Small intestine (tissue), 16 donors: ENCODE measurements at places on chromosomes 1 and 21.

DNA sequence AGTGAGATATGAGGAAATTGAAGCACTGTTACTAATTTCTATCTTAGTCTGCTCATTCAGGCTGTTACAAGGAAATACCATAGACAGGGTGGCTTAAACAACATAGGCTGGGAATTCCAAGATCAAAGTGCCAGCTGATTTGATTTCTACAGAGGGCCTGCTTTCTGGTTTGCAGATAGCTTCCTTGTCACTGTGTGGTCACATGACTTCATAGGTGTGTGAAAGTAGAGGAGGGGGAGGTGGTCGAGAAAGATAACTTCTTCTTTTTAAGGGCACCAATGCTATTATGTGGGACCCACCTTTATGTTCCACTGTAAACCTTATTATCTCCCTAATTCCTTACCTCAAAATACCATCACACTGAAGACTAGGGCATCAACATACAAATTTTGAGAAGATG lies 6.4 kb upstream of the BRINP3 start:
- DNase-seq, result peak; percentile 38

GRCh38 chr1:36248250-36248894 lies 24.1 kb downstream of the THRAP3 start:
- DNase-seq, result peak; percentile 67

GRCh38 chr1:180254496-180254819 lies 24.4 kb downstream of the LHX4 start:
- no peak for DNase-seq

- no peak for DNase-seq
Observed at GRCh38 chr1:241460098-241460873, 59.3 kb downstream of the FH start.

DNA sequence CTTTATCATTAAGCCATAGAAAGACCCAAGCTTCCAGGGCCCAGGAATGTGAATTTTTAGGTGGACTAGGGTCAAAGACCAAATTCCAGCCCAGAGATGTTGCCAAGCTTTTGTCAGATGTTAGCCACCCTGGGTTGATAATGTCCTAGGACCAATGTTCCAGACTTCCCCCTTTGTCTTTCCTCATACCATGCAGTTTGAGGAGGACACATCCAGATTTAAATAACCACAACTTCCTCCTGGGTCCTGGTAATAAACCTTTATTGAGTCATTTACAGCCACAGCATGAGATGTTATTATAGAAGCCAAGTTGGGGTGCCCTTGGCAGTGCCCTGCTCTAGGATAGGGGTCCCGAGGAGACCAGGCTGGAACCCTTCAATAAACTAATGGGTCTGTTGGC lies 5.9 kb downstream of the TNR start:
- no peak for DNase-seq

DNA sequence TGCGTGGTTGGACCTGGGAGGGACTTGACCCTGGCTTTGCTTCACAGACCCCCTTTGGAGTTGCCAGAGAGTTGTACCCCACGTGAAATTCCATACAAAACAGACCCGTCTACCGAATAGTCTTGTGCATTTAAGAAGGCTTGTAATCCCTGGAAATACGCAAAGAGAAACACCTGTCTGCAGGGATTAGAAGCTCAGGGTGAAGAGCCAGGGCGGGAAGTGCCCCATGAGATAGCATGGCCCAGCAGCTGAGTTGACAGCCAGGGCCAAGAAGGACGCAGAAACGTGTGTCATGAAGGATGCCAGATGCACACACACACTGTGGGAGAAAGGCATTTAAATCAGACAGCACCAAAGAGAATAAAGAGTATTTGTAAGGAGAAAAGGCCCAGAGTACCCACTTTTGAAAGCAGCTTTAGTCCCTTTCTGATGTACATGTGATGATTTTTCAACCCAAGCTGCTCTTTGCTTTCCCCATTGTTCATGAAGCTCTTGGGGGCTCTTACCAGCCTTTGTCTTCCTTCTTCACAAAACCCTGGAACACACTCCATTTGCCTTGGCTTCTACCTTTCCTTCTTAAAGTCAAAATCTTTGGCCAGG lies 46.6 kb downstream of the PCP4 start:
- DNase-seq, result no peak

- DNase-seq, result no peak
Observed at GRCh38 chr1:4700801-4701200, 46.4 kb downstream of the AJAP1 start.

GRCh38 chr21:16534408-16535101 lies 804.8 kb downstream of the USP25 start:
- DNase-seq, result no peak

- DNase-seq, result no peak
Observed at GRCh38 chr1:228373681-228374571, 32.7 kb downstream of the TRIM11 start.

- DNase-seq, result no peak
Observed at GRCh38 chr1:22485431-22485830, 33.8 kb downstream of the ZBTB40 start.

- no peak for DNase-seq
Observed at GRCh38 chr1:82441402-82441801, 640.7 kb downstream of the ADGRL2 start.

DNA sequence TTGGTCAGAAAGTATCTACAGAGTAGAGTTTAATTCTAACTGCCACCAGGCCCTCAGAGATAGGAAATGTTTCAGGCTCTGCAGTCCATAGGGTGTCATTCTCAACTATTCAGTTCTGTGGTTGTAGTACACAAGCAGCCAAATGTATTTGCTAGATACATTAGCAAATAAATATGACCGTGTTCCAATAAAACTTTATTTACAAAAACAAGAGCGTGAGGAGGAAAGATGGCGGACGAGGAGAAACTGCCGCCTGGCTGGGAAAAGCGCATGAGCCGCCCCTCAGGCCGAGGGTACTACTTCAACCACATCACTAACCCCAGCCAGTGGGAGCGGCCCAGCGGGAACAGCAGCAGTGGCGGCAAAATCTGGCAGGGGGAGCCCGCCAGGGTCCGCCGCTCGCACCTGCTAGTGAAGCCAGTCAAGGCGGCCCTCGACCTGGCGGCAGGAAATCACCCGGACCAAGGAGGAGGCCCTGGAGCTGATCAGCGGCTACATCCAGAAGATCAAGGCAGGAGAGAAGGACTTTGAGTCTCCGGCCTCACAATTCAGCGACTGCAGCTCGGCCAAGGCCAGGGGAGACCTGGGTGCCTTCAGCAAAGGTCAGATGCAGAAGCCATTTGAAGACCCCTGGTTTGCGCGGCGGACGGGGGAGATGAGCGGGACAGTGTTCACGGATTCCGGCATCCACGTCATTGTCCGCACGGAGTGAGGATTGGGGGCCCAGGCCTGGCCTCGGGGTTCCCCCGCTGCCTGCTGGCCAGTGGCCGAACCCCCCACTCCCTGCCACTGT lies 286.1 kb downstream of the LRRC40 start:
- no peak for DNase-seq

DNA sequence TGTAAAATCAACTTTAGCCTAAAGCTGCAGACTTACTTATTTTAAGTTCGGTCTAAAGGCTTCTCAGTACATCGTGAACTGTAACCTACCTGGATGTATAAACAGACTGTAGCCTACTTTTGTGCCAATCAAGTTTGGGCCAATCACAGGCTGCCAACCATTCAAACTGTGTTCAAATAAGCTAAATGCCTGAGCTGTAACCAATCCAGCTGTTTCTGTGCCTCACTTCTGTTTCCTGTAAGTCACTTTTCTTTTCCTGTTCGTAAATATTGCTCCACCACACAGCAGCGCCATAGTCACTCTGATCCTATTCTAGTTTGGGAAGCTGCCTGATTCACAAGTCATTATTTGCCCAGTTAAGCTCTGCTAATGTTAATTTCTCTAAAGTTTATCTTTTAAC lies 37.5 kb upstream of the SLAMF9 start:
- DNase-seq, result peak; percentile 25

DNA sequence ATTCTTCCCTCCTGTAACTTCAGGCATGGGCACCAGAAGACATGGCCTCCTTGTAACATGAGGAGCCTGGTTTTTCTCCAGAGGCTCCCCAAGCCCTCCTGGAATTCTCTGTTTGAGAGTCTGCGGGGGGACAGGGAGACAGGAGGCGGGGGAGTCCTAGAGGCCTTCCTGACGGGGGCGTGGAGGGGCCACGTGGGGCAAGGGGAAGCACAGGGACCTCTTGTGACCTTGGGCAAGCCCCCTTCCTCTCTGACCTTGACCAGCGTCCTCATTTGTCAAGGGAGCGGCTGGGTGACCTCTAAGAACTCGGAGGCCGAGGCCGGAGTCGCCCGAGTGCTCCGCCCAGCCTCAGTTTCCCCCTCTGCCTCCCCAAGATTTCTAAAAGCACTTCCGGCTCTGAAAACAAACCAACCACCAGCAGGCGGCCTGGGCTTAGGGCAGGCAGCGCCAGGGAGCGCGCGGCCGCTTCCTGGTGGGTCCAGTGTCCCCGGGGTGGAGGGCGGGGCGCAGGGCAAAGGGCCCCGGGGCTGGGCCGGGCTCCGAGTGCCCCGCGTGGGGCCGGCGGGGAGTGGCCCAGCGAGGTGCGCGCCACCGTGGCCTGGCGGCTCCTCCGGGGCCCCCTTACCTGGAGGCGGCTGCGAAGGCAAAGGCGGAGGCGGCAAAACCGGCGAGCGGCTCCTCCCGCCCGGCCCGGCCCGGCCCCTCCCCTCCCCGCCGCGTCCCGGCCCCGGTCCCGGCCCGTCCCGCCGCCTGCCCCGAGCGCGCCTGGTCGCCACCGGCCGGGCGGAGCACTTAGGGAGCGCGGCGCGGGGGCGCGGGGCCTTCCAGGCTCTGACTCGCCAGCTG lies at the start of gene TMCO4:
TMCO4 (minus strand) TSS at position 687 of the 846 bp plus-strand sequence. CDS start 19,158 bp downstream, outside the sequence.
- DNase-seq, result peak; percentile 94

- DNase-seq, result peak; percentile 44
Observed at GRCh38 chr21:40054403-40054802, 187.2 kb downstream of the PCP4 start.

DNA sequence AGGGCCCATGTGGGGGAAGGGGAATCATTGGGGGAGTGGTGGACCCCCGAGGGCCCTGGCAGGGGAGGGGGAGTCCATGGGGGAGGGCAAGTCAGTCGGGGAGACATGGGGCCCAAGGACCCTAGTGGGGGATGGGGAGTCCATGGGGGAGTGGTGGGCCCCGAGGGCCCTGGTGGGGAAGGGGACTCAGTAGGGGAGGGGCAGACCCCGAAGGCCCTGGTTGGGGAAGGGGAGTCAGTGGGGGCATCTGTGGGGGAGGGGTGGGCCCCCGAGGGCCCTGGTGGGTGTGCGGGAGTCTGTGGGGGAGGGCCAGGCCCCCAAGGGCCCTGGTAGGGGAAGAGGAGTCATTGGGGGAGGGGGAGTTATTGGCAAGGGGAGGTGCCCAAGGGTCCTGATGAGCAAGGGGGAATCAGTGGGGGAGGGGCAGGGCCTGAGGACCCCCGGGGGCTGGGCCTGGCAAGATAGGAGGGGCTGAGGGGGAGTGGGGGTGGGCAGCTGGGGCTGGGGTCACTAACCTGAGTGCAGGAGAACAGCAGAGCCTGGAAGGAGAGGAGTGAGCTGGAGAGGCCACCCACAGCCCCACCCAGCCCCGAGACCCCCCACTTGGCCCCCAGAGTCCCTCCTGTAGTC lies 2.1 kb downstream of the MXRA8 start:
- no peak for DNase-seq

GRCh38 chr1:30636621-30637020 lies 86.8 kb downstream of the MATN1 start:
- no peak for DNase-seq

- no peak for DNase-seq
Observed at GRCh38 chr1:244394826-244395765, 56.6 kb downstream of the ADSS2 start.

- no peak for DNase-seq
Observed at GRCh38 chr1:6059866-6060265, 14.2 kb downstream of the KCNAB2 start.

DNA sequence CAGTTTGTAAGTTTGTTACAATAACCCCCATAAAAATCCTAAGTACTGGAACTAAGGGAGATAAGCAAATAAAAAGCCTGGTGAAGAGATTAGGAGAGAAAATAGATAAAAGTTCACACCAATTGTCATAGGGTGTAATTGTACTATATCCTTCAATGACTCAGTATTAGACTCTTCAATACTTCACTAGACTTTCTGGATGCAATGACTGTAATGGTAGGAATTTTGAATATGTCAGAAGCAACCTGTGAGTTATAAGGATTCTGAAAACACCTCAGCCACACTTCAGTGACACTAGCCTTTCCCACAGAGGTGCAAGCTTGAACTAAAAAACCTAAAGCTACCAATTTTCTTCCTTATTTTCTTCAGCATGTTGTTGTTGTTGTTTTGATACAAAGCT lies 147.9 kb downstream of the PTGER3 start:
- no peak for DNase-seq

- DNase-seq, result peak; percentile 95
Observed at GRCh38 chr1:207004931-207005830, 27.4 kb downstream of the C1orf116 start.

DNA sequence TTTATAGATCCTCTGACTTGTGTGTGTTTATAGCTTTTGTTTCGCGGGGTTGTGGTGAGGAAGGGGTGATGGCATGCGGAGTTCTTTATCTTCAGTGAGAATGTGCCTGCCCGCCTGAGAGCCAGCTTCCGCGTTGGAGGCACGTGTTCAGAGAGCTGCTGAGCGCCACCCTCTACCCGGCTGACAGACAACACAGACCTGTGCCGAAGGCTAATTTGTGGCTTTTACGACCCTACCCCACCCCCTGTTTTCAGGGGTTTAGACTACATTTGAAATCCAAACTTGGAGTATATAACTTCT lies 14.4 kb upstream of the CD101 start:
- peak; percentile 78 for DNase-seq
